ENCODE measurements at places on chromosomes 11 and 22.

- no peak for DNase-seq
Observed at GRCh38 chr11:80860632-80861031, 1419.8 kb upstream of the TENM4 start.

GRCh38 chr11:48013269-48013901, 33.0 kb downstream of the PTPRJ start:
- no peak for DNase-seq

DNA sequence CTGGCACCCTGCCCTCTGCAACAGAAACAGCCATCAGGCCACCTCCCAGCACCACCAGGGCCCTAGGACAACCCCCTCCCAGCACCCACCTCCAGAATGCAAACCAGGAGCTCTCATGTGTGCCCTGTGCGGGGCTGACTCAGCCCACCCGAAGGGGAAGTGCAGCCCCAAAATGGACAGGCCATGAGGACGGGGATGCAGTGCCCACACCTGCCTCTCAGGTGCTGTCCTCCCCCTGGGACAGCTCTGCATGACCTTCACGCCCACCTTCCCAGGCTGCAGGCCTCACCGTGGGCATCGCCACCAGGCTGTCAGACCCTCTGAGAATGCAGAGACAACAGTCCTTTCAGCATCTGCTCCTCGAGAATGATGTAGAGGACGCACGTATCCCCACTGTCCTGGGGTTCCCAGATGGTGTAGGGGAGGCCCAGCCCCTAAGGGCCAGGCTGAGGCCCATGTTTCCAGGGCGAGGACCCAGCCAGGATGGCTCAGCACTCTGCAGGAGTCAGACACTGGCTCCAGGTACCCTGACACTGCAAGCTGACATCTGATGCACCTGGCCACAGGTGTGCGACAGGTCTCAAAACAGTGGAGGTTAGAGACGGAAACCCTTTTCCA, 13.5 kb downstream of the MOB2 start:
- no peak for DNase-seq

DNA sequence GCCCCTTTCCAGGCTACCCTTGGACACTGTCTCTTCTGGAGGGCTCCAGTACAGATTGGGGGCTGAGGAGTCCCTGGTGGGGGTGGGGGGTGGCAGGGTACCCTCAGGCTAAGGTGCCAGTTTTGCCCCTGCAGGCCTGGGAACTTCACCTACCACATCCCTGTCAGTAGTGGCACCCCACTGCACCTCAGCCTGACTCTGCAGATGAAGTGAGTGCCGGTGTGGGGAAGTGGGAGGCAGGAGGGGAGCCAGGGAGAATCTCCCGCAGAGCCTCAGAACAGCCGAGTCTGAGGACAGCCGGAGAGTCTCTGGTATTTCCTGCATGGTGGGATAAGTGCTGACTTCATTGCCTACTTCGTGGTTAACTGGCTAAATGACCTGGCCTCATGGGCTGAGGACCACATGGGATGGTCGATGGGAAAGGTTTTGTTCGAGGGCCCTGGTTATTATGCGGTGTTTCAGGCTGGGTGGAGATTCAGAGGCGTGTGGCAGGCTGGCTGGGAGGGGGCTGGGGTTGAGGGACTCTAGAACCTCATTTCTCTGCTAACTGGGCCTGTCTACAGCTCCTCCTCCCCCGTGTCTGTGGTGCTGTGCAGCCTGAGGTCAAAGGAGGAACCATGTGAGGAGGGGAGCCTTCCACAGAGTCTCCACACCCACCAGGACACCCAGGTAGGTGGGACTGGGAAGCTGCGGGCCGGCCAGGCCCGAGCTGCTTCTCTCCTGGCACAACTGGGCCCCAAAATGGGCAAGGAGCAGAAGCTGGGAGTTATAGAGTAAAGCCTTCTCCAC, 8.5 kb downstream of the TMEM258 start:
- DNase-seq, result no peak

GRCh38 chr22:19921544-19922081, 20.0 kb upstream of the COMT start:
- no peak for DNase-seq

DNA sequence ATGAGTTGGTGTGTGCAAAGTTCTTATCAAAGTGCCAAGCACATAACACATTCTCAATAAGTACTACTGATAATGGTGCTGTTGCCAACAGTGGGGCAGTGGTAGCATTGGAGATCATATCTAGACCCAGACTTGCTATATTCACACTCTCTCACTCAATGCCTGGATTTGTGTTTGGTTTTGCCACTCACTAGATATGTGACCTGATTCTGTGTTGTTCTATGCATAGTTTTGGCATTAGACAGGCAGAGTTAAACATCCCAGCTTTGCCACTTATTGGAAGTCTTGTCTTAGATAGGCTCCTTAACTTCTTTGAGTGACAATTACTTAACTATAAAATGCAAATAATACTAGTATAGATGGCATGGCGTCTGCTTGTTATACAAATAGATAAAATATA, 642.6 kb upstream of the CCDC179 start:
- no peak for DNase-seq

DNA sequence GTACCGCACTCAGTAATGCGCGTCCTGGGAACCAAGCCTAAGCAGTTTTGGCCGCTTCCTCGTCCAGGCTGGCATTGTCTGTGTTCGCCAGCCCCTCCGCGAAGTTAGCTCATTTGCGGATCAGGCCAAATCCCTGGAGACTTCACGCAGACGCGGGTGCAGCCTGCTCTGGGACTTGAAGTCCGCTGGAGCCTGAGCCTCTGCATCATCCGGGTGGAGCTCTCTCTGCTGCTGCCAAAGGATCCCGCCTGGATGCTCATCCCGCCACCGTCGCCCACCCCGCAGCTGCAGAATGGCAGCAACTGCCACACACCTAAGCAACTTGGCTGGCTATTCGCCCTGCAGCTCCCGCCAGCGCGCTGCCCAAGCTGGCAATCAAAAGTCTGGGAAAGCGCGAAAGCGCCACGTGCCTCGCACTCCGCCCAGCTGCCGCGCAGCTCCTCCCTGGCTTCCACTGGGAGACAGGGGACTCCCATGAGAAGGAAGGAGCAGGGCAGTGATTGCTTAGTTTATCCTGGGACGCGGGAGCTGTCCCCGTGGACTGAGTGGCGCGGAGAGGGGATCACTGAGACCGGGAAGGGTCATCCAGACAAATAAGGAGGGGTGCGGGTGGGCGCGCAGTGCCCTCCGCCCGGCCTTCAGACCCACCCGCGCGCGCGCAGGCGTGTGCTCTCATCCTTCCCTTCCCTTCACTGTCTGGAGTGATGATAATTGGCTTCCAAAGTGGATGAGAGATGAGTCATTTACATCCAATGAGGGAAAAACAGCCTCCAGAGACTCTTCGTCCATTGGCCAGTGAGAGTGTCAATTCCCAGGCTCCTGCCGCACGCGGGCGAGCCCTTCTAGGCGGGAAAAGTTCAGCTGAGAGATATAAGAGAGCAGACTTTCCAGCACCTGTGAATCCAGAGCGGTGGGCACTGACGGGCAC, 23.2 kb upstream of the GLYATL1B start:
- no peak for DNase-seq

DNA sequence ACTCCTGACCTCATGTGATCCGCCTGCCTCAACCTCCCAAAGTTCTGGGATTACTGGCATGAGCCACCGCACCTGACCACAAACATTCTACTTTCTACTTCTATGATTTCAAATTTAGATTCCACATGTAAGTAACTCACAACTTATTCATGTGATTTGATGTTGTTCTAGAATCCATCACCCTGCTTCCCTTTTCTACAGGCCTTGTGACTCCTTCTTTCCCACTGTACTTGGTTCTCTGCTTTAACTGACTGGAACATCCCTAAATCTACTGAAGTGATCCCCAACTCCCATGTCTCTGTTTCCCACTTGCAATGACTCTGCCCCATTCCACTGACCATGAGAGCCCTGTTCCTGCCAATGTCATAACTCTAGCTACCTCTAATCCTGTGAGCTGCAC, 25.7 kb upstream of the MRPL17 start:
- DNase-seq, result no peak

DNA sequence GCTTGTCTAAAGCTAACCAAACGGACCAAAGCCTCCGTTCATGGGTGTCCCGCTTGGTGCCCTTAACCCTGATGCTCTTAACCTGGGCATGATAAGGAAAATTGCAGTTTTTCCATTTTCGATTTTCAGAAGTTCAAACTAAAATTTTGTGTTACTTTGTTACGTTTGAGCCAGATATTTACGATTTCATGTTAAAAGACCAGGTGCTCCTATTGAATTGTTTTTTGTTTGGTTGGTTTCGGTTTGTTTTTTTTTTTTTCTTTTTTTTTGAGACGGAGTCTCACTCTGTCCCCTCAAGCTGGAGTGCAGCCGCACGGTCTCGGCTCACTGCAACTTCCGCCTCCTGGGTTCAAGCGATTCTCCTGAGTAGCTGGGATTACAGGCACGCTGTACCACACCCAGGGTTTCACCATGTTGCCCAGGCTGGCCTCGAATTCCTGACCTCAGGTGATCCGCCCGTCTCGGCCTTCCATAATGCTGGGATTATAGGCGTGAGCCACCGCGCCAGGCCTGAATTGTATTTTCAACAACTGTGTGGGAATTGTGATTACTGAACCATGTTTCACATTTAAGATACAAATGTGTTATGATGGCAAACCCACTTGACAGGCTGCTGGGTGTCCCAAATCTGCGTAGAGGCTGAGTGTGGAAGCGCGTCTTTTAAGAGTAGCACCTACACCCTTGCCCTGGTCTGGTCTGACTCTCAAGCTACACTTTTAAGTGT, 864 bp upstream of the USP28 start:
- DNase-seq, result no peak

DNA sequence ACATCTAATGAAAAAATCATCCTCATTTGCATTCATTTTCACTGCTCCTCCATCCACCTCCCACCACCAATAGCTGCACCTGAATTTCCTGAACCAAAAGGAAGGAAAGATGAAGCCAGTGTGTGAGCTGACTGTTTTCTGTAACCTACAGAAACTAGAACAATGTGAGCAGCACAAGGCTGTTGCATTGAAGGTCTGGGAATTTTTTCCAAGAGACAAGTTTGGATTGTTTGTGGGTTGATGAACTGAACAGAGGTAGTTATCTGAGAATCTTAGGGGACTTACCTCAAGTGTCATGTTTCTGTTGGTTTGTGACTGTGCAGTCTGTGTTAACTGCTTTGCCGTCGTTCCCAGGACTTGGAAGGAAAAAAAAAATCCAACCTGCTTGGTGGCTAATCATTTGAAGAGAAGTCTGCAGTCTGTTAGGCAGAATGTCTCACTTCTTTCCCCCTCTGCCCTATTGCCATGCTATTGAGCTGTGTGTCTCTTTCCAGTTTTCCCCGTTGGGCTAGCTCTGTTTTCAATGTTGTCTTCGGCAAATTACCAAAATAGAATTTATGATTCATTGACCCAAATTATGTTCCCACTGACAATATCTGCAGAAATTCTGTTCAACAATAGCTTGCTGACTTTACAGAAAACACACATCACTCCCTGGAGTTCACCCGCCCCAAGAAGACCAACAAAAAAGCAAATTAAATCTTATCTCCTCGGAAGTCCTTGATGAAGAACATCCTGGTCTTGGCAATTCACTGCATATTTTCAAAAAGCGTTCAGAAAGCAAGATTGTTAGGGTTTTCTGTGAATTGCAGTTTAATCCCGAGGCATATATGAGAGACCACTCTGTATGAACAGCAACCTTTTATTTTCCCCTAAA, 76.0 kb downstream of the SC5D start:
- DNase-seq, result no peak

GRCh38 chr11:90135016-90135415, 553 bp downstream of the NAALAD2 start:
- DNase-seq, result no peak

- no peak for DNase-seq
Observed at GRCh38 chr11:44445500-44446365, 119.7 kb upstream of the CD82 start.

DNA sequence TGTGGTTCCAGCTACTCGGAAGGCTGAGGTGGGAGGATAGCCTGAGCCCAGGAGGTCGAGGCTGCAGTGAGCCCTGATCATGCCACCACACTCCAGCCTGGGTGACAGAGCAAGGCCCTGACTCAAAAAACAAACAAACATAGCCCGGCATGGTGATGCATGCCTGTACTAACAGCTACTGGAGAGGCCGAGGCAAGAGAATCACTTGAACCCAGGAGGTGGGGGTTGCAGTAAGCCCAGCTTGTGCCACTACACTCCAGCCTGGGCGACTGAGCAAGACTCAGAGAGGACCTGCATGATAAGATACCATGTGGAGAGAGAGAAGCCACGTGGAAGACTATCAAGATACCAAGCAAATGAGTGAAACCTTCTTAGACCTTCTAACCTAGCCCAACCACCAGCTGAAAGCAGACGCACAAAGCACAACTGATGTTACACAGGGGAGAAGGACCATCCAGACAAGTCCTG, 36.1 kb downstream of the AMBRA1 start:
- DNase-seq, result no peak

GRCh38 chr11:26715133-26715532, 6.7 kb downstream of the SLC5A12 start:
- DNase-seq, result no peak

DNA sequence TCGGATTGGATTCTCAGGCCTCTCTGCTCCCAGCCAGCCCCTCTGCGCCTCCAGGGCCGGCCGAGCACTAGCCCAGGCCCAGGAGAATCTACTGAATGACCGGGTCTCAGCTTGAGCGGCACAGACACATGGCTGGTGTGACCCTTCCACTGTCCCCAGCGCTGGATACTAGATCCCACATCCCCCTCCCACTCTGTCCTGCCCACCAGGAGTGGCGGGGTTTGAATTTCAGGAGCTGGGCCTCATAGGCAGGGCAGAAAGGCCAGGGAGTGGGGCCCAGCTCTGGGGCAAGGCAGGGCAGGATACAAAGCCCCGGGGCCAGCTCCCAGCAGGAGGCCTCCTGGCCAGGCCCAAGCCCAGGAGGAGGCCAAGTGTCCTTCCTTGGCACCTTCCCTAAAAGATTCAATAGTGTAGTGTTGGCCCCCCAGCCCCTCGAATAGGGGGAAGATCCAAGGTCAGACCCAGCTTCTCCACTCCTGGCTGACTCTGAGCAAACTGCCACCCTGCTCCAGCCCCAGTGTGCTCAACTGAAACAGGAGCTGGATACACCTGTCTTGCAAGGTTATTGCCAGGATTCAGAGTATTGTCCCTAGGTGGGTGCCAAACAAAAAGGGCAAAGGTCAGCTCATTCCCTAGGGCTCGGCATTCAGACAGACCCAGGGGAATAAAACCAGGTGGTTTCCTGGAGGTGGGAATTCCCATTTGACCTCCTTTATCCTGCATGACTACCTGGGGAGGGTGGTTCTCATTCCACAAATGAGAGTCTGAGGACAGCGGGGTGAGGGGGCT, 22.5 kb upstream of the TCF20 start:
- DNase-seq, result no peak

GRCh38 chr22:19037282-19038163, 84.7 kb downstream of the DGCR2 start:
- DNase-seq, result no peak

Data from fibroblast of skin of left quadriceps (primary cell).